Mucosa of descending colon (tissue), 3 donors: ENCODE measurements at places on chromosomes 6 and 20.

GRCh38 chr20:44800391-44801046 lies 9.8 kb downstream of the RIMS4 start:
- DNase-seq, result no peak

GRCh38 chr6:89387516-89388201 lies 24.4 kb downstream of the RRAGD start:
- DNase-seq, result no peak

DNA sequence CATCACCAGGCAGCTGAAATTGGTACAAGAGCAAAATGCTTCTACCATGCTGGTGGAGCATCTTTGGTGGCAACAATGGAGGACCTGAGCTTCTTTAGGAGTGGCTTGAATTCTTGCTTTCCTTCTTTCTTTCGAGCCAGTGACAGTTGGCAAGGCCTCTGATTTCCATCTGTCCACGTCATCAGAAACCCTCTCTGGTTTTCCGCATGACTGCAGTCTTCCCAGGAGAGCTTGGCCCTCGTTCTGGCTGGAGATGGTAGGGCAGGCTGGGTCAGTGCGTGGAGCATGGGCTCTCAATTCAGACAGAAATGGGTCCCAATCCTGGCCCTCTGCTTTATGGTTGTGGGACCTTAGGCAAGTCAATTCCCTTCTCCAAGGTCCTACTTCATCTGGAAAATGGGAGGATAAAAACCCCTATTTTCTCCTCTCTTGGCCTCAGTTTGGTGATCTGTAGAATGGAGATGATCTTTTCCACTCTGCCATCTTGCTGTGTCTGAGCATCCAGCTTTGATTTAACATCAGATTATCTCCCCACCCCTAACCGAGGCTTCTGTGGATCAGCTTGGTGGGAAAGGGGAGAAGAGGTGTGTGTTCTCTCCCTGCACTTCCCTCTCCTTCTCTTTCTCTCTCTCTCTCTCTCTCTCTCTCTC lies 3.6 kb upstream of the BPIFB1 start:
- DNase-seq, result no peak

DNA sequence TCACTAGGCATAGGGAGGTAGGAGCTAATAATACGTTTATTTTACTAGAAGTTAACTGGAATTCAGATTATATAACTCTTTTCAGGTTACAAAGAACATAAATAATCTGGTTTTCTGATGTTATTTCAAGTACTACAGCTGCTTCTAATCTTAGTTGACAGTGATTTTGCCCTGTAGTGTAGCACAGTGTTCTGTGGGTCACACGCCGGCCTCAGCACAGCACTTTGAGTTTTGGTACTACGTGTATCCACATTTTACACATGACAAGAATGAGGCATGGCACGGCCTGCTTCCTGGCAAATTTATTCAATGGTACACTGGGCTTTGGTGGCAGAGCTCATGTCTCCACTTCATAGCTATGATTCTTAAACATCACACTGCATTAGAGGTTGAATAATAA lies 1.1 kb downstream of the HFE start:
- no peak for DNase-seq

- DNase-seq, result no peak
Observed at GRCh38 chr6:100877851-100878250, 3.3 kb downstream of the ASCC3 start.

- no peak for DNase-seq
Observed at GRCh38 chr6:16031278-16031981, 97.5 kb upstream of the MYLIP start.

GRCh38 chr6:150567823-150568383 lies 31.8 kb upstream of the PLEKHG1 start:
- DNase-seq, result no peak

GRCh38 chr6:6738922-6739716 lies 150.6 kb downstream of the LY86 start:
- no peak for DNase-seq

GRCh38 chr6:34317172-34317477 lies 68.3 kb upstream of the SMIM29 start:
- no peak for DNase-seq

- DNase-seq, result no peak
Observed at GRCh38 chr6:7438011-7438410, 48.4 kb downstream of the RIOK1 start.

- DNase-seq, result no peak
Observed at GRCh38 chr20:62969179-62969760, 16.8 kb downstream of the SLC17A9 start.

GRCh38 chr20:41913146-41913545 lies 295.0 kb upstream of the CHD6 start:
- no peak for DNase-seq
